ENCODE measurements at places on chromosomes 7 and 10.

GRCh38 chr10:61452655-61453641 is at the start of gene TMEM26:
TMEM26 (minus strand) TSS chr10:61453381; CDS start chr10:61453081, 300 bp downstream.
- no peak for DNase-seq

GRCh38 chr10:110794808-110795207 is 76.9 kb upstream of the PDCD4 start:
- peak; percentile 43 for DNase-seq

DNA sequence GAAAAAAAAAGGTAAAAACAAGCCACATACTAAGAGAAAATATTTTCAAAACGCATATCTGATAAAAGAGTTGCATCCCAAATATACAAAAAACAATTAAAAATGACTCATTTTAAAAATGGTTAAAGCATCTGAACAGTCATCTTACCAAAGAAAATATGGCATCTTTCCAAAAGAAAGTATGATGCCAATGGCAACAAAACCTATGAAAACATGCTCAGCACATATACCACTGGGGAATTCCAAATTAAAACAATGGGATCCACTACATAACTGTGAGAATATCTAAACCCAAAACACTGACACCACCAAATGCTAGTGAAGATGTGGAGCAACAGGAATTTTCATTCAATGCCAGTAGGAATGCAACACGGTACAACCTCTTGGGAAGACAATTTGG is 39.3 kb downstream of the VSTM2A start:
- DNase-seq, result no peak

DNA sequence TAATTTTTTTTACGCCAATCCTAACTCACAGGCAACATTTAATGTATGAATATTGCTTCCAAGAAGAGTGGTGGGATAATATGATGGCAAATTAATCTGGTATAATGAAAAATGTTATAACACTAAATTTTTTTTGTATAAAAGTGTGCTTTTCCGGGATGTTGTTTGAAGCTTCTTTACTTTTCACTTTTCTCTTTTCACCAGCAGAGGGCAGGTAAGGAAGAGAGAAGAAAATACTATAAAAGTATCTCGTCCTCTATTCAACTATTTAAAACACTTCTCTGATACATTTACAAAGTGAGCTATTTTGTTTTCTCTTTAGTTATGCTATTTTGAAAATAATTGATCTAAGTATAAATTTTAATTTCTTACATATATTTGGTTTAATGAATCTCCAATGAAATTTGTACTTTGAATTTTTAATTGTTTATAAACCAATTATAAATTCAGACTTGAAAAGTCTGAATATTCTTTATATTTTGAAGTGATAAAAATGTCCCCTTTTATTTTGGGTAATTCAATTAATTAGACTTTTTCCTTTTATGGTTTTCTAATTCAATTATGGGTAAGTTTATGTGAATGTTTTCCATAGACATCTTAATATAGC is 20.7 kb upstream of the CFTR start:
- peak; percentile 11 for DNase-seq

DNA sequence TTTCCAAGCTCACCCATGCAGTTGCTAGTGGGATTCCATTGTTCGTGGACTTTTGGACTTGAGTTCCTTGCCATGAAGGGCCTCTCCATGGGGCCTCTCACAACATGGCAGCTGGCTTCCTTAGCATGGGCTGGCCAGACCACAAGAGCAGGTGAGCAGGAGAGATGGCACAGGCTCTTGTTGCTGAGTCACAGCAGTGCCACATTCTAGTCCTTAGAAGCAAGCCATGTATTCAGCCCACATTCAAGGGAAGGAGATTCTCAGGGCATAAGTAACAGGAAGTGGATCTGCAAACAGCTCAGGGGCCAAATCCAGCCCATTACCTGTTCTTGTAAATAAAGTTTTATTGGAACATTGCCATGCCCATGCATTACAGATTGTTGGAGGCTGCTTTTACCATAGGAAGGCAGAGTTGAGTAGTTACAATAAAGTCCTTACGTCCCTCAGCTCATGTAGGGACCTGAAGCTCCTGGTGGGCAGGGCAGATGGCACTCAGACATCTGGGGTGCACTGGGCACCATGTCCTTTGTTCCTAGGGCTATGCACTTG is 481.5 kb upstream of the FOXK1 start:
- DNase-seq, result no peak

DNA sequence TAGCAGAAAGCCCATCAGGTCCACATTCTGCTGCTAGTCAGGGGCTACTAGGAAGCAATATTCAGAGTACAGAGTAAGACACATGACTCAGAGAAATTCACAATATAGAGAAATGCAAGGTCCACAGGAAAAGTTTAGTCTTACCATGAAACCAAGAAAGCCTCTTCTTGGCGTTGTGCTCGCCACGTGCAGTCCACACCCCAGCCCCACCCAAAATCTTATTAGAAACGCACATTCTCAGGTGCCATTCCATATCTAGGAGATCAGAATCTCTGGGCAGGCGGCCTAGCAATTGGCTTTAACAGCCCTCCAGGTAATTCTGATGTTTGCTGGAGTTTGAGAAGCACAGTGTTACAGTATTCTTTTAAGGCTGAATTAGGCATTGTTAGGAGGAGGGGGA is 15.8 kb upstream of the SAR1A start:
- DNase-seq, result no peak

DNA sequence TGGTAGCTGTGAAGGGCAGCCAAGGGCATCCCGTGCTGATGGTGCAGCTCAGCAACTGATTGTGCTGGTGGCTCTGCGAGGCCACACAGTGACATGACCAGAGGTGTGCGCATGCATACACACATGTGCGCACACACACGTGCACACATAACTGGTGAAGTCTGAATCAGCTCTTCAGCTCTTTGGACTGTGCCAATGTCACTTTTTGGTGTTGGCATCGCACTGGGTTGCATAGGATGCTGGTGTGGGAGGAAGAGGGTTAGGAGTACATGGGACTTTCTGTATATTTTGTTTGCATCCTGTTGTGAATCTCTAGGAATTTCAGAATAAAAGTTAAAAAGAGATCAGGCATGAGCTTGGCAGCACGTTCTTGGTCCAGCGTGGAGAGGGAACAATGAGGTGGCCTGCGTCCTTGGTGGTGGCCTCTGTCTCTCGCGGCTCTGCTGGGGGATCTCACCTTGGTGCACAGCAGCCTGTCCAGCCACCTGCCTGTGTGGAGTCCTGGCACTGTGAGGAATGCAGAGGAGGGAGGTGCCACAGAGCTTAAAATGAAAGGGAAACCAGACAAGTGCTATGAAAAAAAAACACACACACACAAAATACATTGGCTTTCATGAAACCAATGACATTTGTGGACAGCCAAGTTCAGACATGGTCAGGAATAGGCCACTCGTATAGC is 124.0 kb downstream of the TRRAP start:
- DNase-seq, result no peak

- DNase-seq, result no peak
Observed at GRCh38 chr7:17093461-17093860, 205.0 kb upstream of the AHR start.

DNA sequence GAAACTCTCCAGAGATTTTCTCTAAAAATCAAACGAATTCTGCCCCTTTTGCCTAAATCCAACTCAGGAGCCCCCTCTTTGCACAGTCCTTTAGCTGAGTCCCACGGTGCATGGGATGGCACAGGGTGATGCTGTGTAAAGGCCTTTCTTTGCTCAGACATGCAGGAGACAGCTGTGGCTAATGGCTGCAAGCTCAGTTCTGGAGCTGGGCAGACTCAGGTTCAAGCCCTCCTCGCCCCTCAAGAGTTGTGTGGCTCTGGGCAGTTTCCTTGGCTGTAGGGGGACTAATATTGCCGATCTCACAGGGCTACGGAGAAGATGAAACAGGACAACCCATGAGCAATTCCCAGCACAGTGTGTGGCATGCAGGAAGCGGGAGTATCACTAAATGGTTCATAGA is 42.6 kb downstream of the CLEC2L start:
- no peak for DNase-seq

DNA sequence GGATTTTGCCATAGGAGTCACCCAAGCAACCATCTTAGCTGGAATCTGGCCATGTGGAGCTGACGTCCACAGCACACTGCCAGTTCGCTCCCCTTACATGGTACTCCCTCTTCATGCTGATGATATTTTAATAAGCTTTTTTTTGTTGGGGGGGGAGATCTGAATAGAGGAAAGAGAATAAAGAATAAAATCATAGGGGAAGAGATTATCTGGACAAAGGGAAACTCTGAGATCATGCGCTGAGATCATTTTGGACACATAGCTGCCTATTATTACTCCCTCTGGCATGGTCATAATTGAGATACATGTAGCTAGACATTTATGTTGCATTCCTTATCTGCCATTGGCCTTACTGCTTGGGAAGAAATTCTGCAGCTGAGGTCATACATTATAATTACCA is 282.7 kb downstream of the HTR7 start:
- no peak for DNase-seq

GRCh38 chr10:106746868-106747267 is 417.6 kb downstream of the SORCS1 start:
- no peak for DNase-seq

- DNase-seq, result no peak
Observed at GRCh38 chr10:55183993-55184392, 383.0 kb upstream of the PCDH15 start.

GRCh38 chr10:122060250-122060649 is 71.3 kb downstream of the TACC2 start:
- no peak for DNase-seq

GRCh38 chr7:4781366-4782069 is 6.1 kb downstream of the AP5Z1 start:
- DNase-seq, result no peak

DNA sequence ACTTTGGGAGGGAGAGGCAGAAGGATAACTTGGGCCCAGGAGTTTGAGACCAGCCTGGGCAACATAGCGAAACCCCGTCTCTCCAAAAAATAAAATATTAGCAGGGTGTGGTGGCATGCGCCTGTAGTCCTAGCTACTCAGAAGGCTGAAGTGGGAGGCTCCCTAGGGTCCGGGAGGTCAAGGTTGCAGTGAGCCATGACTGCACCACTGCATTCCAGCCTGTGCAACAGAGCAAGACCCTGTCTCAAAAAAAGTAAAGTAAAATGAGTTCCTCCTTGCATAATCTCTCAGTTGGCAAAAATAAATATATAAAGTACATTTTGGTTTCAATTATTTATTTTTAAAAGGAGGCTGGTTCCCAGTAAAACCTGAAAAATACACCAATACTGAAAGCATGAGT is 11.8 kb downstream of the NANOS1 start:
- DNase-seq, result no peak

DNA sequence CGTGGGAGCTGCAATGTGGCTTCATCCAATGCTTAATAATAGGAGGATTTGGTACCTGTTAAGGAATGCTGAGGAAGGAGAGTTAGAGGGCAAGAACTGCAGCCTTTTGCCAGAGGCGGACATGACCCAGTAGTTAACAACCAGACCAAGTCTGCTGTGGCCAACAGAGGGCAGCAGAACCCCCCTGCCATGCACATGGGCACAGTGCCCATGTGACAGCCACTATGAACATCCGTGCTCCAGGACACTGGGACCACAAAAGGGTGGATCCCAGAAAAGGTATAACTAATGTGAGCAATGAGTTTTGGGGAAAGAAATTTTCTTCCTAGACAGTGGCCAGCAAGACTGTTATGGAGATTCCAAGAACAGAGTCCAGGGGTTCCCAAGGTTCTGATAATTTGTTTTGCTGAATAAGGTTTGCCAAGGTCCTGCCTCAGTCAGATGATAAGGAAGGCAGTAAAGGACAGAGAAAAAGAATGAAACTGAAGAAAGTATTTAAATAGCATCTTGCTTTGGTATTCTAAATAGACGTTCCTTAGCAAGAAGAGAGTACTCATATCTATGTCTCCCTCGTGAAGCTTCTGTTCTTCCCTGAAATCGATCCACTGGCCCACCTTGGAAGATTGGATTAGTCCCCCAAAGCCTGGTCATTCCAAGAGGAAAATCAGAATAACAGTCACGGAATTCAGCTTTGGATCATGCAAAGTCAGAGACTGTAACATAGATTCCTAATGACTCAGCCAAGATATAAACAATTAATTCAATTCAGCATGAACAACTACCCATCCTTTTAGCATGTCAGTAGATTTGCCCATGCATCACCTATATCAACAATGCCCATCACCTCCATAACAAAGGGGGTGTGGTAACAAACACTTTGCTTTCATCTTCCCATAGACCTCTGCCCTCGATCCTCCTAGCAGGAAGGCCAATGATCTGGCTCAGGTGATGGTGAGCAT is 56.0 kb downstream of the LGI1 start:
- DNase-seq, result peak; percentile 11

DNA sequence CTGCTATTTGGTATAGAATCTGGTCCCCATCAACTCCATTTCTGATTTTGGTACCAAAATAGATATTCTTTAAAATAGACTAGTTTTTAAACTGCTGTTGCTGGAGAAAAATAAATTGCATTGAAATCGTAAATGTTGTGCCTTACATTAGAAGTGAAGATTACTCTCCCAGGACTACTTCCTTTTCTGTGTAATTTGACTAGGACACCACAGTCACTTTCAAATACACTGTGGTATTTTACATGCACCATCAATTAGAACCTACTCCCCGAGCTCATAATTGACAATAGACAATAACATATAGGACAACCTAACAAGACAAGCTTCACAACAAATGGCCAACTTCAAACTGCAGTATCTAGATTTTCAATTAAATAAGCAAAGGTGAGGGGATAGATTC is 211.5 kb downstream of the DGKB start:
- DNase-seq, result peak; percentile 28

- DNase-seq, result no peak
Observed at GRCh38 chr7:101826081-101826835, 8.8 kb downstream of the CUX1 start.

- DNase-seq, result no peak
Observed at GRCh38 chr10:16904639-16905061, 87.4 kb upstream of the RSU1 start.

GRCh38 chr7:96183163-96183670 is 138.7 kb downstream of the SLC25A13 start:
- peak; percentile 49 for DNase-seq

GRCh38 chr10:47152861-47153349 is 147.1 kb upstream of the GDF10 start:
- no peak for DNase-seq

DNA sequence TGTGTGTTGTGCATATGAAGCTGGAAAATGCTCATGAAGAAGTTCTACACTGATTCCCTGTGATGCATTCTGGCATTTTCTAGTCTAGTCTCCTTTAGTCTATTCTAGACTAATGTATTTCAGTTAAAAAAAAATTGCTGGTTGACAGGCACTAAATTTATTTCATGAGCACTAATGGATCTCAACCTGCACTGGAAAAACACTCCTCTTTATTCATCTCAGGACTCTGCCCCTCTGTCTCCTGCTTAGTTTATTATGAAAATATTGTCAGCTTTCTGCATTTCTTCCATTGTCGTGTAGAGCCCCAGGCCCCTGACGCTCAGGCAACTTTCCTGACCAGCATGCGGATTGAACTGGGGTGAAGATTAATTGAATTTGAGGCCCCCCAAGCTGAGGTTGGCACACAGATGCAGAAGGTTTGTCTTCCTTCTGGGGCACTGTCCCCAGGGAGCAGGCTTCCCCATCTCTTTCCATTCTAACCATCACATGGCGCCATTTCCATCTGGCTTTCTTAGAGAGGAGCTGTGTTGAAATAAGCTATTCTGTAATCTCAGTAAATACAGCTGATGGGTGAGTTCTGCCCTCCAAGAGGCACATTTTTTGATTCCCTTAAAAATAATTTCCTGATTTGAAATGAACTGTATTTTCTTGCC is 128.7 kb downstream of the INSYN2A start:
- DNase-seq, result peak; percentile 53

- DNase-seq, result no peak
Observed at GRCh38 chr10:88091490-88092061, 228.2 kb downstream of the PTEN start.

Data from NCI-H2171 treated with DMSO at 0.1 percent for 48 hours (cell line).